ENCODE measurements at places on chromosomes 3 and 15. TPM values are rescaled to one million over a fixed set of nuclear protein-coding genes. Genes with fewer than 3 reads are reported as not detected.

DNA sequence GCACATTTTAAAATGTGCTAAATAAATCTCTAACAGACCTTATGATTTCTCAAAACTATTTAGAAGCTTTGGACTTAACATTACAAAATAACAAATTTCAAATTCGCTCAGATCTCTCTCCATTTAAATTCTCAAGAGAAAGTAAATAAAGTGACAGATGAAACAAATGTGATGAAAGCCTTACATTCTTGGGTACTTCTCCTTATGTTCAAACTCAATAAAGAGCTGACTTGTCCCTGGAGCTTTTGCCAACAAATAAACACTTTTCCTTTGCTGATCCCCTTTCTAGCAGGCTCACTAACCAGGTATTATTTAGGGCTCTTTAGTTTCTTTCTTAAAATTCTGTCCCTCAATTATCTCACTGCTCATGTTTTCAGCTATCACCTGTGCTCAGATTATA is 259.1 kb upstream of the ARPP21 start:
- DNase-seq, result no peak
- no peaks in the 10 kb centered on the region for H3K4me1 ChIP-seq
- no peaks in the 10 kb centered on the region for H3K36me3 ChIP-seq
- no peaks in the 10 kb centered on the region for H3K27me3 ChIP-seq

- no peak overlapping the region for H3K4me3 ChIP-seq
- H3K27me3 ChIP-seq, result no peaks in the 10 kb centered on the region
- H3K36me3 ChIP-seq, result no peaks in the 10 kb centered on the region
- no peaks in the 10 kb centered on the region for H3K4me1 ChIP-seq
- H3K27ac ChIP-seq, result no peak overlapping the region
Measured at GRCh38 chr3:146274833-146275232, 23.9 kb upstream of the PLSCR4 start.

DNA sequence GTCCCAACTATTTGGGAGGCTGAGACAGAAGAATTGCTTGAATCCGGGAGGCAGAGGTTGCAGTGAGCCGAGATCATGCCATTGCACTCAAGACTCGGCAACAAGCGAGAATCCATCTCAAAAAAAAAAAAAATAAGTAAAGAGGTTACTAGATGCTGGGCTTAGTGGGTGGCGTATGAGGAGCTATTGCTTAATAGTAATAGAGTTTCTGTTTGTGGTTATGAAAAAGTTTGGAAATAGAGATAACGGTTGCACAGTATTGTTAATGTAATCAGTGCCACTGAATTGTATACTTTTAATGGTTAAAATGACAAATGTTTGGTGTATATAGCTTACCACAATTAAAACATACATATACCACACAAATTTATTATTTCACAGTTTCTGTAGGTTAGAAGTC is 14.7 kb upstream of the HHATL start:
- no peak for DNase-seq
- H3K36me3 ChIP-seq, result no peaks in the 10 kb centered on the region
- no peak overlapping the region for H3K27ac ChIP-seq
- H3K27me3 ChIP-seq, result no peaks in the 10 kb centered on the region
- H3K4me1 ChIP-seq, result no peaks in the 10 kb centered on the region

DNA sequence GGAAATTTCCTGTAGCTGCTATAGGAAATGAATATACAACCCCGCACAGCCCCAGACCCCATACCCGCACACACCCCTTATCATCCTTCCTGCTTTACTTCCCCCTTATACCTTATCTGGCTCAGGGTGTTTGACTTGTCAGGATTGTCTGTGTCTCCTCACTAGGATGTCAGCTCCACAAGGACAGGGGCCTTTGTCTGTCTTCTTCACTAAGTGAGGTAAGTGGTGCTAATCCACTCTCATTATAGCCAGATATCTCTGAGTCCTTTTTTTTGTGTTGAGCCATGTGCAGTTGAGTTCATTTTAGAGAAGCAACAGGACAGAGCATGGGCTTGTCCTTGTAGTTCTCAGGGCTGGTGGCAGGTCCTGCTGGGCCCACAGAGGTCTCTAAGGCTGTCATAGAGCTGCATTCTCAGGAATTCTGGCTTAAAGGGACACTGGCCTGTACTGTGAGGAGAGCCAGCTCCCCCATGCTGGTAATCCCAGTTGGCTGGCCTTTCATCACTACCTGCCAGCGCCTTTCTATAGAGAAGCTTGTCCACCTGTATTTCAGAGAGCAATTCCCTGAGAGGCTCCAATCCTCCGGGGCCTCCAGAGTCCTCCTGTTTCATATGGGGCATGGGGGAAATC is 9.0 kb downstream of the KY start:
- H3K27ac ChIP-seq, result no peak overlapping the region
- DNase-seq, result no peak
- no peaks in the 10 kb centered on the region for H3K36me3 ChIP-seq
- no peak overlapping the region for H3K4me3 ChIP-seq
- no peaks in the 10 kb centered on the region for H3K4me1 ChIP-seq

- no peaks in the 10 kb centered on the region for H3K27me3 ChIP-seq
- no peak overlapping the region for H3K27ac ChIP-seq
- no peaks in the 10 kb centered on the region for H3K36me3 ChIP-seq
- H3K4me1 ChIP-seq, result no peaks in the 10 kb centered on the region
- no peak overlapping the region for H3K4me3 ChIP-seq
- DNase-seq, result no peak
Measured at GRCh38 chr3:151293127-151293526, 14.8 kb upstream of the P2RY14 start.

DNA sequence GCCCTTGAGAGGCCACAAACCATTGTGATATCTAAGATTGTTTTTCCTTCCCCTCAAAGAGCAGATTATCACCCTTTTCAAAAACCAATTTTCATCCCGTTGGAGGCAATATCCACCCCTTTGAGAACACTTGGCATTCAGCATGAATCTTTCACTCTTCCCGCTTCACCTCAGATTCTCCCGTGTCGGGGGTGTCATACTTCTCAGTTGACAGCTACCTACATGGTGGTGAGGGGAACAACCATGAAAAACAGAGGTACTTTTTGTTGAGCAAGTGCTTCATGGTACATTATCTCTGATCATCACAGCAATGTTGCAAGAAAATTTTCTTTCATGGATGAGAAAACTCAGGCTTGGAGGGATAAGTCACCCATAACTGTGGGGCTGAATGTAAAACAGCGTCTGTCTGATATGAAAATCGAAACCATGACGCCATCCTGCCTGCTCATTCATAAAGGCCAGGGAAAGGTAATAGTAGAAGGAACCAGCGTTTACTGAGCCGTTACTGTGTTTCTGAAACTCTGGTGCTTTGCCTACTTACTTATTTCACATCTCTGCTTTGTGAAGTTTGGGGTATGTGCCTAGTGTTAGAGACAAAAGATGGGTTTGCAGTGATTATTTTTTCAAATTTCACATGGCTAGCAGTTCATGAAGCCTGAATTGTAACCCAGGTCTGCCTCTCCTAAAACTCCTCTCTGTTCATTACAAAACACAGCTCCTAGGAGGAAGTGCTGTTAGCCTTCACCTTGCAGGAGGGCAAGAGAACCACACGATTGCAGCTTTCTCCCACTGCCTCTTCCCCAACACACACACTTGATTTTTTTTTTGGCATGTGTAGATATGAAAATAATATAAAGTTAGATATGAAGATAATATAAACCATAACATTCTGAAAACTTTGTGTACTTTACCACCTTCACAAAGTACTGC is 35.4 kb downstream of the SV2B start:
- no peak overlapping the region for H3K4me3 ChIP-seq
- H3K36me3 ChIP-seq, result no peaks in the 10 kb centered on the region
- DNase-seq, result no peak

GRCh38 chr3:64612916-64613526 is 74.8 kb downstream of the ADAMTS9 start:
- no peaks in the 10 kb centered on the region for H3K27me3 ChIP-seq
- no peak overlapping the region for H3K4me3 ChIP-seq
- H3K4me1 ChIP-seq, result peaks cover 37% of the 10 kb centered on the region
- no peaks in the 10 kb centered on the region for H3K36me3 ChIP-seq
- peak; percentile 77 for DNase-seq
- H3K27ac ChIP-seq, result peak overlapping the region; percentile 48

- no peak overlapping the region for H3K27ac ChIP-seq
- no peak for DNase-seq
- H3K4me3 ChIP-seq, result no peak overlapping the region
- peaks cover 3% of the 10 kb centered on the region for H3K4me1 ChIP-seq
Measured at GRCh38 chr15:70320077-70320476, 222.4 kb upstream of the TLE3 start.

DNA sequence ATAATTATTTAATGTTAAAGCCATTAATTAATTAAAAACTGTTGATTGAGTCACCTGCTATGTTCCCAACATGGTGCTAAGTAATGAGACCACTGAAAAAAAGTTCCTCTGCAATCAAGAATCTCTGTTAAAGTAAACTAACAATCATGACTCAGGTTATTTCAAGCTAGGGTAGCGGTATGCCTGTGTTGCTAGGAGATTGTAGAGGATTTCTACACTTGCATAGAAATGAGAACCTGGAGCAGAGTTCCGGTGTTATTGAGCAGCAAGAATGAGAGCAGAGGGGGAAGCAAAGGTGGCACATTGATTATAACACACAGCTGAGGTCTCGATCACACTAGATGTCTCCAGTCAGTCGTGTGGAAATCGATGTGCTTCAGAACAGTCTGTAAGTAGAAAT is 41.4 kb downstream of the C3orf85 start:
- no peak overlapping the region for H3K27ac ChIP-seq
- H3K27me3 ChIP-seq, result no peaks in the 10 kb centered on the region
- H3K4me3 ChIP-seq, result no peak overlapping the region
- DNase-seq, result no peak

DNA sequence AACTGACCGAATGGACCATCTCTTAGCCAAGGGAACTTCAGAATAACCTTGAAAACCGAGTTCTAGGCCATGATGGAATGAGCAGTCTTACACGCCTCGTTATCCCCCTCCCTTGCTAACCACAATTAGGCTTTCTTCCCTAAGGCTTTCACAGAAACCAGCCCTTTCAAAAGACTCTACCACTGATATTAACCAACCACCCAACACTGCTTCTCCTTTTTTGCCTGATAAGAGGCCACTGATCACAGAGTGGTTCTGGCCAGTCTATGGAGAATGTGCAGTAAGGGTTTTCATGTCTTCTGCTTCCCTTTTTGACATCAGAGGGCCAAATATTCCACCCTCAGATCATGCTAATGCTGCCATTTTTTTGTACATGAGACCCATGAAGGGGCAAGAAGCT is 59.3 kb downstream of the MCF2L2 start:
- no peaks in the 10 kb centered on the region for H3K27me3 ChIP-seq
- H3K4me3 ChIP-seq, result no peak overlapping the region
- no peak overlapping the region for H3K27ac ChIP-seq
- no peak for DNase-seq
- no peaks in the 10 kb centered on the region for H3K36me3 ChIP-seq

DNA sequence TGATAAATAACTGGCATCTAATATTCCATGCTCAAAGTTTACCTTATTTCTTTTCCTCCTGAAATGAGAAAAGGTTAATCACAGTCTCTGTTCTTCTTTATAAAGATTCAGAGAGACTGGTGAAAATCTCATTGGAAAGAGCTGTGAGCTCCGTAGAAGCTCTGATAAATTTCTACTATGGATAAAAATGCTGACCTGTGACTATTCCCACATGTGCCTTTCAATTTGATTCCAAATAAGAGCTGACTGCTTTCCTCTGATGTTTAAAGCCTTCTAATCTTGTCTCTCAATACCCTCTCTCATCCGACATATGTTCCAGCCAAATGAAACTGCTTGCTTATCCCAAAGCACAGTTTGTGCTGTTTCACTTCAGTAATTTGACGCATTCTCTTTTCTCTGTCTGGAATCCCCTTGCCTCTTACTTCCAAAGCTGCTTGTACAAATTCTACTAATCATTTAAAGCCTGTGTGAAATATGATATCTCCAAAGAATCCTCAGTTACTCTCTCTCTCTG is 130.1 kb downstream of the RTP4 start:
- no peak overlapping the region for H3K27ac ChIP-seq
- no peak for DNase-seq
- no peaks in the 10 kb centered on the region for H3K27me3 ChIP-seq
- H3K4me1 ChIP-seq, result no peaks in the 10 kb centered on the region
- H3K4me3 ChIP-seq, result no peak overlapping the region

- no peaks in the 10 kb centered on the region for H3K4me1 ChIP-seq
- no peak overlapping the region for H3K4me3 ChIP-seq
- H3K27ac ChIP-seq, result no peak overlapping the region
- no peak for DNase-seq
Measured at GRCh38 chr3:77869423-77869822, 829.5 kb downstream of the ROBO2 start.

DNA sequence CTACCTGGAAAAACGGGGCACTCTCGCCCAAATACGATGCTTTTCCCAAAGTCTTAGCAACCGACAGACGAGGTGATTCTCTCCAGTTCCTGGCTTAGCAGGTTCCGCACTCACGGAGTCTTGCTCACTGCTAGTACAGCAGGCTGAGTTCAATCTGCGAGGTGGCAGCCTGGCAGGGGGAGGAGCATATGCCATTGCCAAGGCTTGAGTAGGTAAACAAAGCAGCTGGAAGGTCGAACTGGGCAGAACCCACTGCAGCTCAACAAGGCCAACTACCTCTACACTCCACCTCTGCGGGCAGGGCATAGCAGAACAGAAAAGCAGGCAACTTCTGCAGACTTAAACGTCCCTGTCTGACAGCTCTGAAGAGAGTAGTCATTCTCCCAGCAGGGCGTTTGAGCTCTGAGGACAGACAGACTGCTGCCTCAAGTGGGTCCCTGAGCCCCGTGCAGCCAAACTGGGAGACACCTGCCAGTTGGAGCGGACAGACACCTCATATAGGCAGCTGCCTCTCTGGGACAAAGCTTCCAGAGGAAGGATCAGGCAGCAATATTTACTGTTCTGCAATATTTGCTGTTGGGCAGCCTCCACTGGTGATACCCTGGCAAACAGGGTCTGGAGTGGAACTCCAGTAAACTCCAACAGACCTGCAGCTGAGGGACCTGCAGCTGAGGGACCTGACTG is 73.4 kb upstream of the CADM2 start:
- no peak overlapping the region for H3K27ac ChIP-seq
- no peak for DNase-seq
- H3K27me3 ChIP-seq, result no peaks in the 10 kb centered on the region
- no peaks in the 10 kb centered on the region for H3K4me1 ChIP-seq
- H3K36me3 ChIP-seq, result no peaks in the 10 kb centered on the region

DNA sequence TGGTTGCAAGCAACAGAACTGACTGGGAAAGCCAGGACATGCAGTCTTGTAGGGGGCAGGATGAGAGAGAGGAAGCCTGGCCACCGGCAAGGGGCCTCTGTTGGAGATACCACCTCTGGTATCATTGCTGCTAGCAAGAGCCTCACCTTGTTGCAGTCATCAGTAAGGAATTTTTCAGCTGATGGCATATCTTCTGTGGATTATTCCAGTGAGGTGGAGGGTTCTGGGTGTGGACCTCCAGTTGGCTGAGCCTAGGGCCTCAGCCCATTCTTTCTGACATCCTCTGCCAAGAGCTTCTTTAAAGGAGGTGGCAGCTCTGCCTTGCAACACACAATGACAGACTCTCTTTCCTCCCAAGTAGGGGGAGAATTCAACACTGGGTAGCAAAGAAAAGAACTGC is 128.9 kb downstream of the AQP9 start:
- H3K4me1 ChIP-seq, result peaks cover 11% of the 10 kb centered on the region
- H3K36me3 ChIP-seq, result no peaks in the 10 kb centered on the region
- H3K27me3 ChIP-seq, result no peaks in the 10 kb centered on the region
- DNase-seq, result no peak
- H3K4me3 ChIP-seq, result no peak overlapping the region

GRCh38 chr3:154180836-154181691 is 59.9 kb downstream of the ARHGEF26 start:
- H3K27me3 ChIP-seq, result no peaks in the 10 kb centered on the region
- no peaks in the 10 kb centered on the region for H3K36me3 ChIP-seq
- no peak overlapping the region for H3K4me3 ChIP-seq
- peak; percentile 16 for DNase-seq

The CEMIP gene
- total RNA-seq, result not detected

The GOLGA8M gene
- not detected for total RNA-seq
